ENCODE measurements at places on chromosomes 11 and 22. TPM values are rescaled to one million over a fixed set of nuclear protein-coding genes. Genes with fewer than 3 reads are reported as not detected.

DNA sequence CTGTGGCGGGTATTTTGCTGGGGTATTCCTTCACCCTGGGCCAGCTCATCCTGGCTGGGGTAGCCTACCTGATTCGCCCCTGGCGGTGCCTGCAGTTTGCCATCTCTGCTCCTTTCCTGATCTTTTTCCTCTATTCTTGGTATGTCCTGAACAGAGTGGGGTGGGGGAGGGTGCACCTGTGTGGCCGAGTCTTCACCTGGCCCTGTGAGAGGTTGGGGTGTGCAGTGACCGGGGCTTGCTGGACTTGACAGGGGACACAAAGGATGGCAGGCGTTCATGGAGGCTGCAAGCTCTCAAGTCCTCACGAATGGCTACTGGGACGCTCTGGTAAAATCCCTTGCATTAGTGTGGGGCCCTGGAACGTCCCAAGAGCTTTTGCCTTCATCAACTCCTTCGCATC, 39.3 kb downstream of the CAPN1 start:
- no peak for DNase-seq

DNA sequence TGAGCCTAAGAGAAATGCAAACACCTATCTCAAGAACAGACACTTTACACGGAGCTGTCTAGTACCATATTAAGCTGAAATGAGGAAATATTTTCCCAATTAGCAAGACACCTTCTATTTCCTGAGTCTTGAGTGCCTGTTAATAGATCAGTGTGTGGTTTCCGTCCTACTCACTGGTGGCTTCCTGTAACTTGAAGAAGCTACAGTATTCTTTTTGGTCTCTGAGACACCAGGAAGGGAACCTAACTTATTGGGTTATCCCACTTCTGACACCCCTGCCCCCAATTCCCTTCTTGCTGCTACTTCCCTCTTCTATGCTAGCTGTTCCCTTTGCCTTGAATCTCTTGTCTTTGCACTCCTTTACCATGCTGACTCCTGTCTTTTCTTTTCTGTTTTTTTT, 92.7 kb downstream of the FDX1 start:
- DNase-seq = no peak

- no peak for DNase-seq
Observed at GRCh38 chr11:110433393-110434333, 3.9 kb downstream of the FDX1 start.

The OR52L1 gene
- total RNA-seq = not detected

The MICAL2 gene
- 158 TPM for total RNA-seq

GRCh38 chr11:93244018-93244417, 46.2 kb upstream of the SLC36A4 start:
- DNase-seq = no peak

The SLCO2B1 gene
- total RNA-seq = 112 TPM

GRCh38 chr11:60500276-60500910, 7.8 kb downstream of the MS4A12 start:
- no peak for DNase-seq
